Dermis blood vessel endothelial cell (primary cell): ENCODE measurements at places on chromosomes 6 and 20. TPM values are rescaled to one million over a fixed set of nuclear protein-coding genes. Genes with fewer than 3 reads are reported as not detected.

ANKRD66 gene
- not detected in 2 replicates for total RNA-seq

ADGB gene
- not detected in 2 replicates for total RNA-seq

TREML2 gene
- not detected in 2 replicates for total RNA-seq

WFDC10B gene
- not detected in 2 replicates for total RNA-seq

C4B gene
- 1.2 and 2.6 TPM in 2 replicates for total RNA-seq

TBX18 gene
- total RNA-seq: 0.68 and 1.7 TPM in 2 replicates

CFB gene
- 1.6 and 2.0 TPM in 2 replicates for total RNA-seq

PROCR gene
- 124 and 176 TPM in 2 replicates for total RNA-seq
